ENCODE measurements at places on chromosomes 12 and 14.

- DNase-seq = no peak
Measured at GRCh38 chr12:79115743-79116142, 251.2 kb downstream of the SYT1 start.

DNA sequence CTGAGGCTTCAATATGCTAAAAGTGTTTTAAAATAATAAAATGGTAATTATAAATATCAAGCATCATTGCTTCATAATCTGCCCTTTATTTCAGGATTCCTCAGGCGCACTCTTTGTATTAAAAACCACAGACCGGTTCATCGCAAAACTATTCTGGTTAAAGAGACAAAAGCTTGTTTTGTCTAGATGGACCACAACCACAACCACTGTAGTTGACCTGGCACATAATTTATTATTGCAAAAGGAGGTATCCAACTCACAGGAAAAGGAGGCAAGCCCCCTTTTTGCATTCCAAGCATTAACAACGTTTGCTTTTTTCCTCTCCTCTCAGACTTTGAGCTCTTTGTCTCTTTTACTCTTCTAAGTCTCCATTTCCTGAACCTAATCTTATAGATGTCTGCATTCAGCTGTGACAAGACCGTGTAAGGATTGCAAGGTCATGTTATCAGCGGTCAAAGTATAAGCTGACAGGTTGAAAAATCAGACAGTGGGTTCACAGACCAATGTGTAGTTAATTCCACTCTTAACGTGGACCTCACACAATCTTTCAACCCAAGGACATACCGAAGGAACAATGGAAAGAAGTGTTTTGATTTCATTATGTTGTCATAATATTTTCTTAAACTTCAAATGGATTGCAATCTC is 1057.6 kb downstream of the GALC start:
- no peak for DNase-seq

- no peak for DNase-seq
Measured at GRCh38 chr12:4984971-4985370, 58.7 kb upstream of the KCNA5 start.

GRCh38 chr14:53628732-53629430 is 327.7 kb downstream of the BMP4 start:
- DNase-seq = no peak

DNA sequence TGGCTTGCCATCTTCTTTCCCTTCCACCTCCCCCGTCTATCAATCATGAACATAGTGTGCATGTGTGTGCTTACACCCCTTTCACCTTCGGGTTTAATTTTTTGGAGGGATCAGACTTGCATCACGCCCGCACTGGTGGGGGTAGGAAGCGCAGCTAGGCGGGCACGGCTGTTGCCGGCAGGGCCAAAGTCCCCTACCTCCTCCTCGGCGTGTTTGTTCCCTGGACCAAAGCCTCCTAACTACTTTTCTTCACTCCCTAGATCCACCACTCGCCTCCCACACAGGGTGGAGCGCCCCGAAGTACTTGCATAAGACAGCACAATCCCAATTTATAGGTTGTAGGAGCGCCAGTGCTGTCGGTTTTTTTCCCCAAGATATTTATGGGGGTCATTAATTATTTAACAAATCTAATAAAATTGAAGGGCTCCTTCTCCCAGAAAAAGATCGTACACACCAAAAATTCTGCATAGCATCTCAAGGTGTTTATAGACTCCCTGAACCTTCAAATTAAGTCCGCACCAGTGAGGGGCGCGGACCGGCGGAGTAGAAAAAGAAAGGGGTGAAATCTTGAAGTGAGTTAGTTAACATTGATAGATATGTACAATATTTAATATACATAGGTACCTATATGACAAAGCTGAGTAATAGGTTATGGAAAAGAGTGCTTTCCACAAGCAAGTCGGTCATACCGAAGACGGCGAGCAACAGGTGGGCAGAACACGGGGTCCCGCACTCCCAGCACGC is 717 bp downstream of the PKP2 start:
- peak; percentile 81 for DNase-seq

DNA sequence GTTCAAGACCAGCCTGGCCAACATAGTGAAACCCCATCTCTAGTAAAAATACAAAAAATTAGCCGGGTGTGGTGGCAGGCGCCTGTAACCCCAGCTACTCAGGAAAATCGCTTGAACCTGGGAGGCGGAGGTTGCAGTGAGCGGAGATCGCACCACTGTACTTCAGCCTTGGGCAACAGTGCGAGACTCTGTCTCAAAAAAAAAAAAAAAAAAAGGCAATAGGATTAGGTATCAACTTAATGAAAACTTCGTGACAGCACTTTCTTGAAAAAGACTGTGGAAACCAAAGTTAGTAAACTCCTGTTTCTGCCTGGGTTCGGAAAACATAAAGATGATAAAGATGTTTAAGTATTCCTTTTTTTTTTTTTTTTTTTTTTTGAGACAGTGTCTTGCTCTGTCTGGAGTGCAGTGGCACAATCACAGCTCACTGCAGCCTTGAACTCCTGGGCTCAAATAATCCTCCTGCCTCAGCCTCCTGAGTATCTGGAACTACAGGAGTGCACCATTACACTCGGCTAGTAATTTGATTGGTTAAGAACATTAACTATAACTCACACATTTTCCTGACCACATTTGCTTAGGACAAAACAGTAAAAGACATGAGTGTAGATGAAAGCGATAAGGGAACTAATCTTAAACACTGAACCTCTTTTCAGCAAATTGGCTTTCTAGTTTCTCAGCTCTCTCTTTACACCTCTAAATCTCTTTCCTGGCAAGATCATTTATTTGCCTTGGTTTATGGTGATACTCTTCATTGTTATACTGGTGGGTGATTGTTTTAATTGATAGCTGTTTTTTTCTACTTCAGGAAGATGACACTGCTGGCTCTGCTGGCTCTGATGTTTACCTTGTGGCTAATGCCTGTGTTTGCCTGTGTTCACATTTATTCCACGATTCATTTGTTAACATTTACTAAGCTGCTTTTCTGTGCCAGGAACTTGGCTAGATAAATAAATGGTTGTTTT is 15.8 kb downstream of the HIF1A start:
- no peak for DNase-seq

GRCh38 chr14:64849940-64850339 is 29.8 kb downstream of the SPTB start:
- DNase-seq = no peak

DNA sequence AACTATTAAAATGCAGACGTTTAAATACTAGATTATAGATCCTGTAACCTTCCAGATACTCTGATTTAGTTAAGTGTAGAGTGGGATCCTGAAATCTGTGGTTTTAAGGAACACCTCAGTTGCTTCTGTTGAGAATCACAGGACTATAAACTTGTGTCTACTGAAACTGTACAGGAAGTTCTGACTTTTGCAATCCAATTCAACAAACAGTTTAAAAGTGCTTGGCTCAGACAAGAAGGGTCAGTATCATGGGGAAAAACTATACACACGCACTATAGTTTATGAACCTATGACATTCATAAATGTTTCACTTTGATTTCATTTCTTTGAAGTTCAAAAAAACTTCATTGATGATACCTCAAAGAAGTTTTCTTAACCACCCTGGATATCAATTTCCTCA is 13.8 kb downstream of the PDE3A start:
- DNase-seq = no peak

DNA sequence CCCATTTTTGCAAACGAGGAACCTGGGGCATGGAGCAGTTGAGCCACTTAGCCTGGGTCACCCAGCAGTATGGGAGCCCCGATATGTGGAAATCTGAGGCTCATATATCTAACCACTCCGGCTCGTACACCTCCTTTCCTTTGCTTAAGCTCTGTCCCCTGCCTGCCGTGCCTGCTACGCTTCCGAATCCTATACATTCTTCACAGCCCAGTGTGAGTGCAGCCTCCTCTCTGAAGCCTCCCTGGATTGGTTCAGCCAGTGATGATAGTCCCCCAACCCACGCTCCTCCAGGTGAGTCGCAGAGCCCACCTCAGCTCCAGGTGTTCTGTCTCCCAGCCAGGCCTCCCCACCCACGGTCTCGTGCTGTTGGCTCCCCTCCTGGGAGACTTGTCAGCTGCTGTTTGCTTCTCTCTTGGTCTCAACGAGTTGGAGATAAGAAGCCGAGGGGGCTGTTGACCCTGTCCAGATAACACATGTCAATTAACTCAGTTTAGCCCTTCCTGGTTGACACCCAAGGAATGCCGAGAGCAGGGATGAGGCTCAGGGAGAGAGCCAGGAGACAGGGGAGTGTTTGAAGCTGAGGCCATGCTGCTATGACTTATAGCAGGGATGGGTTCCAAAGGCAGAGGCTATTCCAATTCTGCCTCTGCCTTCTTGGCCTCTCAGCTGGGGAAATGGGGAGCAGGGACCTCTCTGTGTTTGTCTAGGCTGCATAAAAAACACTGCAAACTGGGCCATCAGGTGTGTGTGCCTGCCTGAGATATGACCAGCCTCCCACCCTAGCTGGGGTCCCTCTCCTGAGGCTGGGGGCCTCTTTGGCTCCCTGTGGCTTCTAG is 19.0 kb downstream of the SDSL start:
- no peak for DNase-seq

DNA sequence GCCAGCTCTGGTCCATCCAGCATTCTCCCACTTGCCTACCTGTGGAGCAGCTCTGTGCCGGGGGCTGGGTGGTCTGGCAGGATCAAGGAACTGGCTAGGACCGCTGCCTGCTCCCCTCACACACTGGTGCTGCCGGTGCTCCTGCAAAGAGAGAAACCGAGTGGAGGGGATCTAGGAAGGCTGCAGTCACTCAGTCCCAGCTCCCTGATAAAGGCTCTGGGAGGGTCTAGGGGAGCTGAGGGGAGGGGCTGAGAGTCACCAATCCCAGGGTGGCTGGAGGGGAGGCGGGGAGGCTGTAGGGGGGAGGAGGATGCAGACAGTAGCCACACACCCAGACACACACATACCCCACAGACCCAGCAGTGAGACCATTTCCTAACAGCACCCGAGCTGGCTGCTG is at the start of gene TAC3:
Gene TAC3, minus strand, starts transcription at position 182 of the 400 bp plus-strand sequence. CDS start 732 bp downstream, outside the sequence.
- DNase-seq = no peak

DNA sequence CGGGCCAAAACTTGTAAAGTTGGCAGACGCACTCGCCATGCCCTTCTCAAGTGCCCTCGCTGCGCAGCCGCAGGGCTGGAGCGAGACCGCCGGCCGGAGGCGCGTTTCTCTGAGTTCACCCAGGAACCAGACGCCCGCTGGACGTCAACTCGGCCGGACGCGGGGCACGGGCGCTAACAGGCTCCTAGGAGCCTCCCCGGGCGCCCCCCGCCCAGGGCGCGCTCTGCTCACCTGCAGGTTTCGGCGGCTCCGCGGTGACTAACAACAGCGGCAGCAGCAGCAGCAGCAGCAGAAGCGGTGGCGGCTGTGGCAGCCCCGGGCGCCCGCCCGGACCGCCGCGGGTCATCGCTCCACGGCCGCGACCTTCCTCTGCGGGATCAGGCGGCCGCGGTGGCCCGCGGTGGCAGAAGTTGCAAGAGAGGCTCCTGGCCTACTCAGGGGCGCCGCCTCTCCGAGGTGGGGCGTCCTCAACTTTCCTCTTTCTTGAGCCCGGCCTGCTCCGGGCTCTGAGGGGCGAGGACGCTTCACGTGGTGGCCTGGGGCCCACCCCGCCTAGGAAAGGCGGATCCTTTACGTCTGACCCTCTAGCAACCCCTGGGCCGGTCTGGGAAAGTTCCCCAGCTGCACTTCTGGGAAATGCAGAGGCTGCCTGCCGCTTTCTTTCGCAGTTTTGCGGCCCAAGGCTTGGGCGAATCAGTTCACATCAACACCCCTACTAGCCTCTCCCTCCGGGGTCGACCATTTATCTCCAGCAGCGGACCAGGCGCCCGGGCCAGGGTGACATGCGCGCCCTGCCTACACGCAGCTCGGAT is at the start of gene PLBD1:
Gene PLBD1, minus strand, starts transcription at position 533 of the 812 bp plus-strand sequence. Its CDS starts 187 bp downstream, at position 346.
- DNase-seq = peak; percentile 36

GRCh38 chr12:52407918-52408317 is 1.8 kb upstream of the KRT82 start:
- DNase-seq = no peak

DNA sequence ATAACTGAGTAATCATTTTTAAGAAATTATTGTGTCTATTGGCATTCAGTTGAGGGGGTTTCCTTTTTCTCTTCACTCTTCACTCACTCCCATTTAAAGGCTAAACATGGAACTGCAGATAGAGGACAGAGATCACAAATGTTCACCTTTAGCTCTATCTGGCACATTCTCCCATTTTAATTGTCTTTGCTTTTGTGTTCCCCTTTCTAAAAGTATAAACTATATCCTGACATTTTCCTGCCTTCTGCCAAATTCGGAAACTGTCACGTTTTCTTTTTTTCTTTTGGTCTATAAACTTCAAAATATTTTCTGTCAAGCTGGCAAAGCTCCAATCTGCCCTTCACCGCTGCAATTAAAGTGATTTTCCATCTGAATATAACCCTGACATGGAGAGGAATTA is 219.8 kb upstream of the CDKN3 start:
- no peak for DNase-seq

Data from SW480 (cell line).